SK-N-SH (cell line): ENCODE measurements at places on chromosomes 2 and 18. TPM values are rescaled to one million over a fixed set of nuclear protein-coding genes. Genes with fewer than 3 reads are reported as not detected.

DNA sequence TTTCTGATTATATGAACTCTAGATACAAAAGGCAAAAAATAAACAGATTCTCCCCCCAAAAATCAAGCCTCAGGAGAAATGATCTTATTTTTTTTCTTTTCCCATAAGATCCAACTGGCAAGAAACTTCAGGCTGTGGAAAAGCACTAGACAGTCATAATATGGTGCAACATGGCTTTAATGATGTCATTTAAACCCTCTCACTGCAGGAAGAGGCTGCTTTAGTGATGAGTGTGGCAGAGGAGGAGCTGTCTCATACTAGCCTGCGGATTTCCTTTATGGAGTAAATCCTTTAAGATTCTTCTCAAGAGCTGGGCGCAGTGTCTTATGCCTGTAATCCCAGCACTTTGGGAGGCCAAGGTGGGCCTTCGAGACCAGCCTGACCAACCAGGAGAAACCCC, 83.3 kb upstream of the CD28 start:
- no peaks in the 10 kb centered on the region for H3K36me3 ChIP-seq
- no peak overlapping the region for H3K4me3 ChIP-seq
- H3K4me1 ChIP-seq: 0 out of 2 replicates have a peak, but pooled peaks cover 10% of the 10 kb centered on the region
- no peaks in the 10 kb centered on the region for H3K27me3 ChIP-seq
- DNase-seq: no peak
- H3K27ac ChIP-seq: peak overlapping the region; percentile 75

- H3K4me1 ChIP-seq: no peaks in the 10 kb centered on the region; the same call in none of the 2 replicates
- peak overlapping the region; percentile 80 for H3K27ac ChIP-seq
- no peak overlapping the region for H3K4me3 ChIP-seq
- DNase-seq: no peak
- H3K36me3 ChIP-seq: no peaks in the 10 kb centered on the region
These were observed 86.3 kb upstream of the NPAS2 start for GRCh38 chr2:100733391-100734187.

Gene BMP10
- not detected in 2 replicates for polyA plus RNA-seq

Gene SNORC
- 1.2 and 1.3 TPM in 2 replicates for polyA plus RNA-seq

Gene CIB4
- not detected in 2 replicates for polyA plus RNA-seq
